Left lobe of liver (tissue), 2 donors: ENCODE measurements at places on chromosomes 16 and 17.

GRCh38 chr17:69271023-69271422, 42.4 kb upstream of the ABCA10 start:
- DNase-seq: no peak

DNA sequence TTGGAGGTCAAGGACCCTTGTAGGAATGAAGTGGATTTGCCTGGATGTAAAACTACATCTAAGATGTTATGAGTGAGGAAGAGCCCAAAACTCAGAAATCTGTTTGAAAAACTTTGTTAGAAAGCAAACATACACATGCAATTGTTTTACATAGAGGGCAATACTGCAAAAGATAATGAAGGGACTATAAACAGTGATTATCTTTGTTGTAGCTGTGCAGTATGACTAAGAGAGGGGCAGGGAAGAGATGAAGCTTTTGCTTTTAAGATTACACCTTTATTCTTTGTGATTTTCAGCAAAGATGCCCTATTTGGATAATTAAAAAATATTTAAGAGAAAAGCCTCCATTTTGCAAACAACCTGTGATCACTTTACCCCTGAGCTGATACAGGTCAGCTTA, 839.9 kb upstream of the RBFOX1 start:
- DNase-seq: no peak

DNA sequence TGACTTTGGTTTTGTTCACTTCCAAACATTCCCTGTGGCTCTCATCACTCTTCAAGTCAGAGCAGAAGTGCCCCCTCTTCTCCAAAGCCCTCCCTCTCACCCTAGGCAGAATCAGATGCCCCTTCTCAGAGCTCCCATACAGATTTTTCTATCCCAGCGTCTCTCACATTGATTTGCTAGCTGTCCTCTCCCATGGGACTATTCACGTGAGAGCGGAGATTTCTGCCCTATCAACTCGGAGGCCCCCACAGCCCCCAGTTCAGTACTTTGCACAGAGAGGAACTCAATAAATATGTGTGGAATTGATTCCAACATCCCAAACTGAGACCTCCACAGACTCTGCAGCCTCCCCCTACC, 182.6 kb downstream of the C16orf78 start:
- DNase-seq: no peak

DNA sequence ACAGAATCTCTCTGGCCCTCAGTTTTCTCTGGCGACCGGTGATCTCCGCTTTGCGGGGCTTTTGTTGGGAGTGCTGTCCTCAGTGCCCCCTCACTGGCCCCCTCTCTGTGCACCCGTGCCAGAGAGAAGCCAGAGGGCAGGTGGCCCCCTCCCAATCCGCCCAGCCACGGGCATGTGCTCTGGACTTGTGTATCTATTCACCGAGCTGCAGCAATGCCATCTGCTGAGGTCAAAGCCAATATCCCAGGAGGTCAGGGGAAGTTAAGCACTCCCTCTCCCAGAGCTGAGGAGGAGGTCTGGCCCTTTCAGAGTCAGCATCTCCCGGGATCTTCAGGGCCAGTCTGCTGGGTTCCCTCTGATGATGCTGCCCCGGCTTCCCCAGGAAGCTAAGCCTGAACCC, 5.1 kb downstream of the CACNG5 start:
- DNase-seq: no peak

- no peak for DNase-seq
Measured at GRCh38 chr16:28603381-28604185, 6.3 kb downstream of the SULT1A1 start.

- no peak for DNase-seq
Measured at GRCh38 chr16:31407406-31407805, 14.3 kb downstream of the ITGAD start.

- DNase-seq: no peak
Measured at GRCh38 chr16:3496386-3496785, 1.1 kb upstream of the C16orf90 start.

- DNase-seq: peak; percentile 47
Measured at GRCh38 chr17:2056206-2057174, 1.6 kb downstream of the HIC1 start.

GRCh38 chr16:11015076-11015475, 70.7 kb downstream of the CLEC16A start:
- no peak for DNase-seq

GRCh38 chr16:88132836-88133506, 181.7 kb downstream of the BANP start:
- DNase-seq: no peak

DNA sequence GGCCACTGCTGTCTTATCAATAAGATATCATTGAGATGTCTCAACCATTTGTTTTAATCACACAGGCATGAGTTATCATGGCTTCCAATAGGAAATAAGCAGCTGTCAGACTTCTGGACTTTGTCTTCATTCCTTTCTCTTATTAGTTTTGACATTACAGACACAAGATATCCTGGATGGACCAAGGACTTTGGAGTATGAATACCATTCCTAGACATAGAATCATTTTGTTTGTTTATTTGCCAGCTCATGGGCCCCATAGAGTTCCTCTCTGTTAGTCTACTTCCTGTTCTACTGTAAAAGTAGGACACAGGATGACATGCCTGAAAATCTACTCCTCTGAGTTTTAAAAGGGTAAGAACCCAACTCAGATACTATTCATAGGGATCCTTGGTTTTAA, 77.7 kb upstream of the KCNJ16 start:
- DNase-seq: no peak

DNA sequence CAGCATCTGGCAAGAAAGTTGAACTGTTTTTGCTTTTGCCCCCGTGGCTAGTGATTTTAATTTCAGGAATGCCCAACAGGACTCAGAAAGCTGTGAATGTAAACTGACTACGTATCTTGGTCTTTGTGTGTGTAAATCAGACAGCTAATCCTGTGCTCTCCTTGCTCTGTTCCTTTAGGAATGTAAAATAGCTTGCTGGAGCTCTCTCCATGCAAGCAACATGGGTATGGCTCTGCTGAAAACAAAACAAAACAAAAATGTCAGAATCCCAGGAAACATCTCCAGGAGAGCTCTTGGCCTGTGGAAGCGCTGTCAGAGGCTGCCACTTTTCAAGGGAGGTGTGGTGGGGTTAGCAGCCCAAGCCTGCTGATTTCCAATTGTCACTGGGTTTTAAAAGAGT, 161.8 kb upstream of the NOG start:
- no peak for DNase-seq

DNA sequence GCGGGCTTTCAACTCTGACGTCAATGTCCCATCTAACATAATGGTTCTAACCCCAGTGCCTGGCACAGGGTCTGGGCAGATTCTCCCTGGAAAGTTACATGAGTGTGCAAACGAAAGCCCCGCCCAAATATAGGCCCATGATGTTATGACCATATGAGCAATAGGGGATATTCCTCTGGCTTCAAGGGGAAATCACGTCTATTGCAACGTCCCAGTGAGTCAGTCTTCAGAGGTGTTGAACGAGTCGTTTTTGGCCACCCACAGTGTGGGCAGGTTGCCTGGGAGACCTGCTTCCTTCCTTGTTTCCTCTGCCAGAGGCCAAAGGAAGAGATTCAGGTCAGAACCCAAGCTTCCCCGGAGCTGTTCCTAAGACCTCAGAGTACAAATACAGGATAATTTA, 30.3 kb downstream of the PIK3R5 start:
- DNase-seq: peak; percentile 48

- no peak for DNase-seq
Measured at GRCh38 chr17:64687961-64688360, 25.9 kb upstream of the SMURF2 start.

- peak; percentile 91 for DNase-seq
Measured at GRCh38 chr16:87465306-87465705, 27.5 kb downstream of the ZCCHC14 start.
